ENCODE measurements at places on chromosomes 16 and 17.
A peak's percentile ranks its signal among the peaks of the same experiment; 100 is the strongest.

GRCh38 chr17:36657390-36657762, 56.0 kb downstream of the MRM1 start:
- DNase-seq, result no peak

DNA sequence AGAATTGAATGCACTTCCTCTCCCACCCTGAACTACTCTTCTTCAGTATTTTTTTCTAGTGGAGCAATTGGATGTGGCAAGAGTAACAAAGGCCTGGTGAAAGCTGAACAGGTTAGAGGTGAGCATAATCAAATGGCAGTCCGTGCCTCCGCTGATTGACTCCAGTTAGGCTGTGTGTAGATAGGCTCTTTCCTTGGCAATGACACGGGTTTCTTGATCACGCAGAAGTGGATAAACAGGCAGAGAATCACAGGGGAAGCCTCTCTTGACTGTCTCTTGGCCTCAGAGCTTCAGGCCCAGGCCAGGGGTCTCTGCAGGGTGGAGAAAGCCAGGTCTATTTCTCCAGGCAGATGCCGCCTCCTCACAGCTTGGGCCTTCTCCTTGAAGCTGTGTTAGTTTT, 4.2 kb downstream of the CD300LB start:
- no peak for DNase-seq

DNA sequence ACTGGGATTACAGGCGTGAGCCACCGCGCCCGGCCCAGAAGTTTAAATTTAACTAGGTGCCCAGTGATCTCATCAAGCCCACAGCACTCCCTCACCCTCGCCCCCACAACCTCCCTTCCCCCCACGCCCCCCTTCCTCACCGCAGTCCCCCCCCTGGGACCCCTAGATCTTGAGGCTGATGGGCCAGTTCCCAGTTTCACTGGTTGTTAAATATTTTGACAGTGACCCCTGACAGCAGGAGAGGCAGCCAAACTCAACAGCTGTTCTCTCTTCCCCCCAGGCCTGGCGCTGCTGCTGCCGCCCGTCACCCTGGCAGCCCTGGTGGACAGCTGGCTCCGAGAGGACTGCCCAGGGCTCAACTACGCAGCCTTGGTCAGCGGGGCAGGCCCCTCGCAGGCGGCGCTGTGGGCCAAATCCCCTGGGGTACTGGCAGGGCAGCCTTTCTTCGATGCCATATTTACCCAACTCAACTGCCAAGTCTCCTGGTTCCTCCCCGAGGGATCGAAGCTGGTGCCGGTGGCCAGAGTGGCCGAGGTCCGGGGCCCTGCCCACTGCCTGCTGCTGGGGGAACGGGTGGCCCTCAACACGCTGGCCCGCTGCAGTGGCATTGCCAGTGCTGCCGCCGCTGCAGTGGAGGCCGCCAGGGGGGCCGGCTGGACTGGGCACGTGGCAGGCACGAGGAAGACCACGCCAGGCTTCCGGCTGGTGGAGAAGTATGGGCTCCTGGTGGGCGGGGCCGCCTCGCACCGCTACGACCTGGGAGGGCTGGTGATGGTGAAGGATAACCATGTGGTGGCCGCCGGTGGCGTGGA, 15.6 kb downstream of the QPRT start:
- DNase-seq, result no peak

DNA sequence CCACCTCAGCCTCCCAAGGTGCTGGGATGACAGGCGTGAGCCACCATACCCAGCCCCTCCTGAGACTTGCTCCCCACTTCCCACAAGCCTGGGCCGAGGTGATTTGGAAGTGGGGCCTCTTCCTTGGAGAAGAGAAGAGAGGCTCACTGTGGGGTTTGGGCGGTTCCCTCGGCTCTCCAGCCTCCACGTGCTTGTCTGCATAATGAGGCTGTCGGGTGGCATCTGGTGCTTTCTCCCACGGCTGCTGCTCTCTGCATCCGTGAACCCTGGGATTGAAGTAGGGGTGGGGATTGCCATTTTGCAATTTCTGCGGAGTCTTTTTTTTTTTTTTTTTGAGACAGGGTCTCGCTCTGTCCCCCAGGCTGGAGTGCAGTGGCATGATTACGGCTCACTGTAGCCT, 101.4 kb downstream of the RAP1GAP2 start:
- peak; percentile 23 for DNase-seq

DNA sequence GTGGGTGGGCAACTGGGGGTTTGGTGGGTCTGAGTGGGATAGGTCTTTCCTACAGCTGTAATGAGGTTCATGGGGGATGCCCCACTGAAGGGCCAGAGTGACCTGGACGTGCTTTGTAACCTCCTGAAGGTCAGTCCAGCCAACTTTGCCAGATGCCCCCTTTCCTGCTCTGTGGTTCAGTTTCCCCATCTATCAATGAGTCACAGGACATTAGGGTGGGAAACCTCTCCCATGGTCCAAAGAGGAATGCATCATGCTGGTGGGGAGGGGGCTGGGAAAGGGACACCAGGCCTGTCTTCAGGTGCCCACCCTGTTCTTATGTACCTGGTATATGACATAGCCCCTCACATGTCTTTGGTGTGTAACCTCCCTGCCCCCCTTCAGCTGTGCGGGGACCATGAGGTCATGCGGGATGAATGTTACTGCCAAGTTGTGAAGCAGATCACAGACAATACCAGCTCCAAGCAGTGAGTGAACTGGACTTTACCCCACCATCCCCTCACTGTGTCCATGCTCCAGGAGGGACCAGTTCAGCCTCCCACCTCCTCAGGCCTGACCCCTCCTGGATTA, 24.0 kb upstream of the ALKBH5 start:
- no peak for DNase-seq

GRCh38 chr16:4322121-4323052, 6.5 kb downstream of the GLIS2 start:
- DNase-seq, result no peak

All from NCI-H524 treated with DMSO at 0.1 percent for 48 hours (cell line).